ENCODE measurements at places on chromosomes 7 and 10. TPM values are rescaled to one million over a fixed set of nuclear protein-coding genes. Genes with fewer than 3 reads are reported as not detected.

DNA sequence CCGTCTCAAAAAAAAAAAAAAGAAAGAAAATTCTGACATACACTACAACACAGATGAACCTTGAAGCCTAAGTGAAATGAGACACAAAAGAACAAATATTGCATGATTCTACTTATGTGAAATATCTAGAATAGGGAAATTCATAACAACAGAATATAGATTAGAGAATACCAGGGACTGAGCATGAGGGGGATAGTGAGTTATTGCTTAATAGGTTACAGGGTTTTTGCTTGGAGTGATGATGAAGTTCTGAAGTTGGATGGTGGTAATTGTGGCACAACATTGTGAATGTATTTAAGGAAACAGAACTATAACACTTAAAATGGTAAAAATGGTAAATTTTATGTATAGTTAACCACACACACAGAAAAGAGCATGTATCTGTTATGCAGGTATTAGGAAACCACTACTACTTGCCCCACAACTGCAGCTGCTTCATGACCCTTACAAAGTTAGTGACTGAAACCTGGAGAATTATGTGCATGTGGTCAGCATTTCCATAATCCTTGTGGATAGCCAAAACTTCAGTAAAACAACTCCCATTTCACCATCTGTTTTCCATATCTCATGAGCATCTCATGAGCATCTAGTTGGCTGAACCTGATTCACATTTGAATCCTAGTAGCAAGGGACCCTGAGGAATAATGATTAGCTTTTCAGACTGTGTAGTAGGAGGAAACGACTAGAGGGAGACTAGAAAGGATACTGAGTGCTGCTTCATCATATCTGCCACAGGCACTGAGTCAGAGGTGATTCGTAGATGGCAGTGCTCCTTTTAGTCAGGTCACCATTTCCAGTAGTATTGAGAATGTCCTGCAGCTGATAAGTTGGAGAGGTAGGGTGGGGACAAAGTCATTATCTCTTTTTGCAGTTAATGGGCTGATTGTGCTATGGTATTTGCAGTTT, 26.3 kb downstream of the SAMD8 start:
- DNase-seq = no peak

DNA sequence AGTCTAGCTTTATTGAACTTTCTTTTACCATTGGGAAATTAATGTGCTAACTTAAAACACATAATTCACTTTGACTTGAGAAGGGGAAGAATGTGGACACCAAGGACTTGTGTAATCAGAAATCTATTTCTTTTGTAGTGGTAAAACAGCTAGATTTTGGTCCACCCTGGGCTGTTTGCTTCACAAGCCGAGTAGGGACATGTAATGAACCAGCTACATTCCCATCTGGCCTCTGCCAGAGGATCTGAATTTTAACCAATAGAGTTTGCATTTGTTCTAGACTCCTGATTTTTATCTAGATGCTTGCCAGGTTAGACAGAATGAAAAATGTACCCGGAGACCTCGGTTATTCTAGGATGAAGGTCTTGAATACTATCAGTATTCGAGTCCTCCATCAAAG, 1.9 kb downstream of the CACNB2 start:
- no peak for DNase-seq

- no peak for DNase-seq
Observed at GRCh38 chr10:17041626-17042520, 87.7 kb downstream of the CUBN start.

GRCh38 chr10:43304687-43305333, 37.9 kb upstream of the RASGEF1A start:
- peak; percentile 64 for DNase-seq

DNA sequence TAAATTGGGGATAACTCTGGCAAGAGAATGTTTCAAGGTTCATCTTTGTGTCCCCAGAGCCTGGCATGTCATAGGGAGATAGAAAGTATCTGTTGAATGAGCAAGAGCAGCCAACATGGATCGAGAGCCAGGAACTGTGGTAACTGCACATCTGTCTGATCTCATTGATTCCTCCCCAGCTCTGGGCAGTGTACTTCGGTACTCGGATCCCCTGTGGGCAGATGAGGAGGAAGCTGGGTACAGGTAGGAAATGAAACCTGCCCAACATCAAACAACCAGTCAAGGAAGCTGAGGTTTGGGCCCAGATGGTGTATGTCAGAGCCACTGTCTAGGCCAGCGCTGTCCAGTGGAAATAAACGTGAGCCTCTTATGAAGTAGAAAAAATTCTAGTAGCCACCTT, 76.4 kb downstream of the GRK5 start:
- DNase-seq = no peak

- DNase-seq = no peak
Observed at GRCh38 chr7:104983076-104983577, 30.9 kb upstream of the KMT2E start.

DNA sequence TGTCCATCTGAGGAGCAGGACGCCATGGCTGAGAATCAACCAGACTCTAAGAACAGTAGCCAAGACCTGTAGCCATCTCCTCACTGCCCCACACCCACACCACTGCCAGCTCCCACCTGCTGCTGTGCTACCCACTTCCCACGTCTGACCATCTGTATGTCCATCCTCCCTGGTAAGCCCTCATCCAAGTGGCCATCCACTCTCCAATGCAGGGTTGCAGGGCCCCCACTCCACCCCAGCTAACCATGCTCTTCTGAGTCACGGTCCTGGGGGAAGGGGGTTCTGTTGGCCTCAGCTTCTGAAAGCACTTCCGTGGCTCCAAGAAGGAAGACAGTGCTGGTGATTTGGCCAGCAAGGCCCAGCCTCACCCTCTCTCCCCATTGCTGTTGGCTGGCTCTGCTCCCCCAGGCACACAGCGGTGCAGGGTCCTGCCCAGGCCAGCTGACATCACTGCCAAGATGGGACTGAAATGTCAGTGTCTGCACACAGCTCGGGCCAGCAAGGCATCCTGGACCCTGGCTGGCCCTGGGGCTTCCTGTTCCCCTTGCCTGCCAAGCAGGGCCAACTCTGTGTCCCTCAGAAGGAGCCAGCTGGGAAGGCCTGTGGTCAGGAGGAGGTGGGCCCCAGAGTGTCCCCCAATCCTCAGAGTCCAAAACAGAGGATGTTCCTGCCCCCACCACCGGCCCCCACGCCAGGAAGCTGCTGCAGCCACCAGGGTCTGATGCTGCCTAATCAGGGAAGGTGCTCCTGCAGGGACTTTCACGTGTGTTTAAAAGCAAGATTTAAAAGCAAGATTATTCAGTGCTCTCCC, 17.5 kb downstream of the RASGEF1A start:
- DNase-seq = peak; percentile 56

DNA sequence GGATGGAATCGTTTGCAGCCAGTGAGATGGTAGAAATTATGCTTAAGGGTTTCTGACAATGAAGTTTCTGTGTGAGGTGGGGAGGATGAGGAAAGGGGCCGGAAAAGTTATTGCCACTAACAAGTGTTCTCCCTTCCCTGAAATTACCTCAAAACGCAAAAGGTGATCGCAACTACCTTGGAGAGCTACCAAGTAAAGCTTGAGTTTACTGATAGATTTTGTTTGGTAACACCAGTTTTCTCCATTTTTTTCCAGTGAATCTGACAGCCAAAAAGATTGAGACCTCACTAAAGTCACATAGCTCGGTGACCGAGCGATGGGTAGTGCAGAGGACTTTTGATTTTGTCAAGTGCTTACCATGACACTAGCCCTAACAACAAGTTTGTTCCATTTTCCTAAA, 1.6 kb downstream of the SUV39H2 start:
- DNase-seq = no peak

GRCh38 chr10:91410638-91411371, 661 bp downstream of the HECTD2 start:
- no peak for DNase-seq

- DNase-seq = no peak
Observed at GRCh38 chr10:126060261-126060931, 164.0 kb downstream of the FANK1 start.

DNA sequence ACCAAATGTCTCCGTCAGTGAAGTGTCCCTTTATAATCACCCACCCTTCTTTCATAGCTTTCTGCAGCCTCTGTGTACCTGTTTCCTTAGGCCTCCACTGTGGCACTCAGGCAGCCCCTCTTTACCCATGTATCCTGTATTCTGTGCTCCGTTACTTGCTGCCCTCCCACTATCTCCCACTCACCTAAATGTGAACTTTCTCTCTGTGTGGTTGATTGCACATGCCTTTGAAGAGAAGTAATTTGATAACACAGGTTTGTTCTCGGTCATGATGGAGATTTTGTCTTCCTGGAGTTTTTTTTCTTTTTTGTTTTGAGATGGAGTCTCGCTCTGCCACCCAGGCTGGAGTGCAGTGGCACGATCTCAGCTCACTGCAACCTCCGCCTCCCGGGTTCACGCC, 61.5 kb downstream of the REEP3 start:
- no peak for DNase-seq

- DNase-seq = no peak
Observed at GRCh38 chr10:74055383-74056049, 57.6 kb downstream of the VCL start.

- DNase-seq = no peak
Observed at GRCh38 chr7:85039196-85039923, 147.5 kb downstream of the SEMA3D start.

DNA sequence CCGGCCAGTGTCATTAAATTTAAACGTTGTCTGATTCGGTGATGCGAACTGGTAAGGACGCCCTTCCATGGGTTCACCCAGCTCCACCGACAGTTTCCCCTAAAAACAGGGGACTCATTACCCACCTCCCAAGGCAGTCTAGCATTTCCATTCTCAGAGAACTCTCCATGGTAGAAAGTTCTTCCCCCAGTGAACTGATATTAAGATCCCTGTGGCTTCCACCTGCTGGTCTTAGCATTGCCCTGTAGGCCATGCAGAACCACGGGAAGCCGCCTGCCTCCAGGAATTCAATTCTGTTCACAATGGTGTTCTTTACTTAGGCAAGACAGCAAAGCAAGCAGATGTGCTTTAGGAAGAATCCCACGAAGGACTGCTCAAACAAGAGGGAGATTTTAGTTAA, 128.9 kb upstream of the NANOS1 start:
- no peak for DNase-seq

- no peak for DNase-seq
Observed at GRCh38 chr10:16297642-16298041, 139.2 kb upstream of the PTER start.

The STEAP1B gene
- 4.1 TPM for total RNA-seq

GRCh38 chr7:22842973-22843372, 20.3 kb upstream of the TOMM7 start:
- no peak for DNase-seq

DNA sequence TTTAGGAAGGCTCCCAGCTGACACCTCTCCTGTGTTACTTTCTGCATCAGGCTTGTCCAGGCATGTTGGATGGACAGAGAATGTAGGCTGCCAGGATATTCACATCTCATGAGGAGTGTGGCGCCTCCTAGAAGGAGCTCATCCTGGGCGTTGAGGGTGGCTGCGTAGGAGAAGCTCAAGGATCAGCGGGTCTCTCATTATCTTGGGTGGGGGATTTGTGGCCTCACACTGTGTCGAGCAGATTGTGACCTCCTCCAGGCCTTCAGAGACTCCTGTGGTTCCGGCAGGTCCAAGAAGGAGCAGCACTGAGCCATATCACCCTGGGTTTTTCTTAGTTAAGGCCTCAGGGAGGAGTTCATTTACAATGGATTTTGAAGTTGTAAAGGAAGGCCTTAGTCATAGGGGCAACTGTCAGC, 8.7 kb upstream of the COBL start:
- no peak for DNase-seq

DNA sequence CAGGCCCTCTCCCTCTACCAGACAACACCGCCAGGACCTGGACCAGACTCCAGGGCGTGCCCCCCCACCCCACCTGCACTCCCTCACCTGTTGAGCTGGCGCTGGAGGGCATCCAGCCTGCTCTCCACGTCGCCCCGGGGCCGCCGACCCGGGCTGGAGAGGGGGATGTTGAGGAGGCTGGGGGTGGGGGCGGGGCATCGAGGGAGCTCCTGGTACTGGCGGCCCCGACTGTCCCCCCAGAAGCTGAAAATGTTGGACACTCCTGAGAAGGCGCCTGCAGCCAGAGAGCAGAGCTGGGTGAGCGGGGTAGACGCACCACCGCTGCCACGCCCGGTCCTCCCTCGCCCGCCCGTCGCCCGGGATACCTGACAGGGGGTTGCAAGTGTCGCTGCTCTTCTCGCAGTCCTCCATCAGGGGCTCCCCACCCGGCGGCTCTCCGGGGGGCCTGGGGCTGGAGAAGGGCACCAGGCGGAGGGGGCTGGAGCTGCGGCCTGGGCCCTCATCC, 30.8 kb downstream of the KCNH2 start:
- DNase-seq = peak; percentile 54

The WIPF3 gene
- not detected for total RNA-seq

The TRIM50 gene
- total RNA-seq = not detected

The MAT1A gene
- total RNA-seq = not detected

The RARRES2 gene
- not detected for total RNA-seq

The MBLAC1 gene
- 6.5 TPM for total RNA-seq

Measured in natural killer cell treated with Interleukin-12 subunit alpha and Interleukin-12 subunit beta and Interleukin-15 and Interleukin-18, amount 100 ng/mL, for 72 hours (primary cell).